ENCODE measurements at places on chromosomes 6 and 20.

- no peak for DNase-seq
These were observed 184.2 kb upstream of the BMP2 start for GRCh38 chr20:6583134-6583738.

DNA sequence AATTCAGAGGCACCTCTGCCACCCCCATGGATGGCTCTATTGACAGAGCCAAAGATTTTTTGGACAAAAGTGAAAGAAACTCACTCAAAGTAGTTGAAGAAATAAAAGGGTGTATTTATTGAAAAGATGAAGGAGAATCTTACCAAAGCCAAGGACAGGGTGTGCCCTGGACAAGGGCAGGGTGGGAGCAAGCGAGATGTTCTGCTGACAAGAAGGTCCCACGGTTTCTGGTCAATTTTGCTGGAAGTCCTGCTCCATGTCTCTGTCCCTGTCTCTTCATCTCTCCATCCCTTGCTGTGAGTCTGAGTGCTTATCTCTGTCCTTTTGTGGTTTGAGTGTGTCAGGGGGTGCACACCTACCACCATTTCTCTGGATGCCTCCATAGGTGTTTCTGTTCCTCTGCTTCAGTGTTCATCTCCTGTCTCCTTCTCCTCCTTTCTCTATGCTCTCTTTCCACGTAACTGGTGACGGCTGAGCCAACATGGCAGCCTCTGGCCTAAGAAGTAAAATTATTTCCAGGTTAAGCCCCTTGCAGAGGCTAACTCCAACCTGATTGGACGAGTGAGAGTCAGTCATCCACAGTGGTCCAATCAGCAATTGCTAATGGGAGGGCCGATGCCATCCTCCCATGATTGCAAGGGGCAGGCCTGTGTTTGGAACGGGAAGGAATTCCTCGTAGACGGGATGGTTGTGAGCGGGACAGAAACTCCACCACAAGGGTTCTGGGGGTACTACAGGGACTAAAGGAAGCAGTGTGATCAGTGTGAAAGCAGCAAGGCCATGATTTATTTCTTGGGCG is 502.1 kb upstream of the CDH4 start:
- no peak for DNase-seq

DNA sequence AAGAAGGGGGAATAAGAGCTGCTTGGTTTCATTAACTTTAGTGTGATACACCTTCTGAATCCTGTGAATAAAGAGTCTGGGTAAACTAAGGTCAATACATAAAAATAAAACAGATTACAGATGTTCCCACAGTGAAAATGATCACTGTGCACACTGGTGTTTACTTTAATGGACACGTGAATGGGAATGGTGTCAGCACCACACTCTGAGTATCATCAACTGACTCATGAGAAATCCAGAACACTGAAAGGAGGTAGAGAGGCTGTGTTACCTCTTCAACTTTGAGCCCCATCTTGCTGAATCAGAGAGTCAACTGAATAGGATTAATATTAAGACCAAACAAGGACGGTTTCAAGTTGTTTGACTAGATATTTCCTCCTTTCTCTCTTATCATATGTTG is 75.0 kb downstream of the ELOVL4 start:
- no peak for DNase-seq

DNA sequence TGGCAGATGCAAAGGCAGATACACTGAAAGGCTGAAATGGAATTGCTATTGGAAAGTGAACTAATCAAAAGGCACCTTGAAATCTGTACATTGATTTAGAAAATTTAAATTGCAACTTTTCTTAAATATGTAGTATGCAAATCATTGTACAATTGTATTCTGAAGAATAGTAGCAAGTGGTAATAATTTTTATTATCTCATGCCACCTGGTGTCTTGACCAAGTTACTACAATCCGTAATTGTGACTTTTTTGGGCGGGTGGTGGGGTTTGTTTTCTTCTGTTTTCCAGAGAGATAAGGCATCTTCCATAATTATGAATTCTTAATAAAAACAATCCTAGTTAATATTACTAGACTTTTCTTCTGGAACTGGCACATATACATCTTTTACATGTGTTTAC is 12.5 kb upstream of the BCKDHB start:
- DNase-seq = no peak

- no peak for DNase-seq
These were observed 79.9 kb downstream of the L3MBTL3 start for GRCh38 chr6:130098317-130098716.

GRCh38 chr20:25057234-25058050 is 497 bp downstream of the ACSS1 start:
- DNase-seq = peak; percentile 47

DNA sequence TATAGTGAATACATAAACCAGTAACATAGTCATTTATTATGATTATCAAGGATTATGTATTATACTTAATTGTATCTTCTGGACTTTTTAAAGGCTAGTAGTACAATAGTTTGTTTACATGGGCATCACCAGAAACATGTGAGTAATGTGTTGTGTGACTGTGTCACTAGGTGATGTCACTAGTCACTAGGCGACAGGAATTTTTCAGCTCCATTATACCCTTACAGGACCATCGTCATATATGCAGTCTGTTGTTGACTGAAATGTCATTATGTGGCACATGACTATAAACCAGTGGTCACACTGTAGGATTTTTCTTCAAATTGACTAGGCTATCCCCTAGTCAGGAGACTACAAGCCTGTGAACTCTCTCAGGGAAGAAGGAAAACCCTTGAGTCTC is 86.5 kb upstream of the CENPW start:
- no peak for DNase-seq

DNA sequence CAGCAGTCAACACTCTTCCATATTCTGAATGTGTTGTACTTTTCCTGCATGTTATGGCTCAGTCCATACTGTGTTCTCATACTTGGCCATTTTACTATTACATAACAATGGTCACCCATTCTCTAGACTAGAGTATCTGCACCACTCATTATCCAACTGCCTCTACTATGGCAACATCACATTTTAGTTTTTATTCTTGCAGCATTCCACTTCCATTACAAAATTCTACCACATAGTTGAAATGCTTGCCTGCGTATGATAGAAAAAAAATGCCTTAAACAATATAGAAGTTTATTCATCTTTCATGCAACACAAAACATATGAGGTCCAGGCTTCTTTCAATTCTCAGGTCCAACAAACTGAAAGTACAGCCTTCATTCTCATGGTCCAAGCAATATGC is 128.0 kb downstream of the TENT5A start:
- DNase-seq = no peak

DNA sequence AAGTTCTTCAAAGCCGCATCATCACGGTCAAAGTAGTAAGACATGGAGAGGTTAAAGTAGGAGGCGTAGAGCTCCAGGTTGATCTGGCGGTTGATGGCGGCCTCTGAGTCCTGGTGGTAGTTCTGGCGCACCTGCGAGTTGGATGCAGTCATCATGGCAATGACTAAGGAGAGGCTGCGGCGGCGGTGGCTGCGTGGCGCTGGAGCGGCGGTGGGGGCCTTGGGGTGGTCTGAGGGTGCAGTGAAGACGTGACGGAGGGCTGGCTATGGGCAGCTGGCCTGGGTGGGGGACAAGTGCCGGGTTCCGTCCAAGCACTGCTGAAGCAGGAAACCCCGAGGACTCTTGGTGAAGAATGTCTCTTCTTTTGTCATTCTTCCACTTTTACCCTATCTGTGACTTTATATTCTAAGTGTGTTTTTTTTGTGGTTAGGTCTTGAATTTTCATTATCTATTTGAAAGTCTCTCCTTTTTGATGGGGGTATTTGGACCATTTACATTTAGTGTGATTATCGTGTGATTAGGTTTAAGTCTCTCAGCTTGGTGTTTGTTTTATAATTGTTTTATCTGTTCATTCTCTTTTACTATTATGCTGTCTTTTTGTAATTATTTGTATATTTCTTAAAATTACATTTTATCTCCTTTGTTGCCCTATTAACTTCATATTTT is 94.6 kb downstream of the TFAP2B start:
- no peak for DNase-seq

GRCh38 chr6:152669895-152670294 is 27.8 kb upstream of the MYCT1 start:
- no peak for DNase-seq

- no peak for DNase-seq
These were observed 51.5 kb downstream of the BMP7 start for GRCh38 chr20:57214948-57215347.

DNA sequence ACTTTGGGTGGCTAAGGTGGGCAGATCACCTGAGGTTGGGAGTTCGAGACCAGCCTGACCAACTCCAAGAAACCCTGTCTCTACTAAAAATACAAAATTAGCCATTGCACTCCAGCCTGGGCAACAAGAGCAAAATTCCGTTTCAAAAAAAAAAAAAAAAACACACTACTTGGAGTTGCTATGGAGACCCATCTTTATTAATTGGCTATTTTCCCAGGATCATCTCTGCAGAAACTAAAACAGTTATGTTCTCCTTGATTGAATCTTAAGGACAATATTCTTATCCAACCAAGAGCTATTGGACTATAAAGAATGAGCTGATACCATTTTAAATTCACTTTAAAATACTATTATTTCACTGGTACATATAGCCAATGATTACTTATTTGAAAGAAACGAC is 14.7 kb downstream of the AKIRIN2 start:
- DNase-seq = no peak

- no peak for DNase-seq
These were observed 47.6 kb downstream of the BACH2 start for GRCh38 chr6:90249034-90249433.

DNA sequence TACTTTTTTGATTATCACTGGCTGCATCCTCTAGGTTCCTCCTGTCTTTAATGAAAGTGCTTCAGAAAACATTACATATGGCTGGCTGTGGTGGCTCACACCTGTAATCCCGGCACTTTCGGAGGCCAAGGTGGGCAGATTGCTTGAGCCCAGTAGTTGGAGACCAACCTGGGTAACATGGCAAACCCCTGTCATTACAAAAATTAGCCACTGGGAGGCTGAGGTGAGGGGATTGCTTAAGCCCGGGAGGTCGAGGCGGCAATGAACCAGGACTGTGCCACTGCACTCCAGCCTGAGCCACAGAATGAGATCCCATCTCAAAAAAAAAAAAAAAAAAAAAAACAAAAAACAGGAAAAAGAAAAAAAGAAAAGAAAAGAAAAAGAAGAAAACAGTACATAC is 35.3 kb downstream of the BEND3 start:
- DNase-seq = no peak

GRCh38 chr6:6566766-6567165 is 21.8 kb upstream of the LY86 start:
- DNase-seq = no peak

GRCh38 chr6:129516787-129517186 is 193.2 kb downstream of the ARHGAP18 start:
- DNase-seq = no peak

- DNase-seq = no peak
These were observed 1.7 kb downstream of the HSF2 start for GRCh38 chr6:122401104-122401503.

- DNase-seq = no peak
These were observed 119.8 kb downstream of the ANKS1A start for GRCh38 chr6:35008858-35009257.

GRCh38 chr20:62010551-62011402 is 54.9 kb downstream of the TAF4 start:
- DNase-seq = peak; percentile 20

DNA sequence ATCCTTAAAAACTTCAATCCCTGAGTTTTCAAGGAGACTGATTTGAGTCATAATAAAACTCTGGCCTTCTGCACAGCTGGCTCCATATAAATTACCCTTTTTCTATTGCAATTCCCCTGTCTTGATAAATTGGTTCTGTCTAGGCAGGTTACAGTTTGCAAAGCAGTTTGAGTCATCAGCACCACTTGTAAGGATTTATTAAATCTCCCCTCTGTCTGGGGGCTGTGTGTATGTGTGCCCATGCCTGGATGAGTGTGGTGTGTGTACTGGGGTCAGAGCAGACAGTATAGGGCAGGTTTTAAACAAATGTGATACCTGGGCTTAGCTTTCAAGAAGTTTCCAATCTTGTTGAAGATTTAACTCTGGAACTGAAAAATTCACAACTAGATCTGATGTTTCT is 228.6 kb downstream of the FNDC1 start:
- DNase-seq = no peak

DNA sequence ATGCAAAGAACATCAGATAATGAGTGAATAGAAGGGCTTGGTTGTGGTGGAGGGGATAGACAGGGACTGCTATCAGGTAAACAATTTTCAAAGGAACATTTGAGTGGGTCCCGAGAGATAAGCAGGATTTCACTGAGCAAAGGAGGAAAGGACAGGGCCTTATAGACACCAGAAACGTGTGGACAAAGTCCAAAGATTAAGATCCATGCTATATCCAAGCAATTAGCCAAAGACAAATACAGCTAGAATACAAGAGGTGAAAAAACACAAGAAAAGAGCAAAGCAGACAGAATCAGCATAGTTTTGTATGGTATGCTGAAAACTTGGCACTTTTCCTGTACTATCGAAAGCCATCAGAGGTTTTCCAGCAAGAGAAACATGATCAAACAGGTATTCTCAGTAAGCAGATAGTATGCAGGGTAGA is 59.8 kb downstream of the CDK19 start:
- DNase-seq = no peak

DNA sequence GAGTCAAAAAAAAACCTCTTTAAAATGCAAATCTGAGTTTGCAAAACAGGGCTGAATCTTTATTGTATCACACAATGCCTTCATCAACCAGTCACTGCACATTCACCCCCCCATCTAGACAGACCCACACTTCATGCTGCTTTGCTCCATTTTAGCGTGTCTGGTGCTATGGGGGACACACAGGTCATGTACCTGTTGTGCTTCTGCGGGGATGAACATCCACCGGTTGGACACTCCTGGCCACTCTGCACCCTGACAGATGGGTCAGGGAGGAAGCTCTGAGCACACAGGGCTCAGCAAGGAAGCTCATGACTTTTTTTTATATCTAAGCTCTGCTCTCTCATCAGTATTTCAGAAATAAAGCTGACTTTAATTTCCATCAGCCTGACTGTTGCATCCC is 136.3 kb downstream of the PRND start:
- DNase-seq = no peak
